HL-60 (cell line): ENCODE measurements at places on chromosomes 5 and 9.

GRCh38 chr5:134127376-134127861 is 12.9 kb downstream of the TCF7 start:
- DNase-seq, result no peak

DNA sequence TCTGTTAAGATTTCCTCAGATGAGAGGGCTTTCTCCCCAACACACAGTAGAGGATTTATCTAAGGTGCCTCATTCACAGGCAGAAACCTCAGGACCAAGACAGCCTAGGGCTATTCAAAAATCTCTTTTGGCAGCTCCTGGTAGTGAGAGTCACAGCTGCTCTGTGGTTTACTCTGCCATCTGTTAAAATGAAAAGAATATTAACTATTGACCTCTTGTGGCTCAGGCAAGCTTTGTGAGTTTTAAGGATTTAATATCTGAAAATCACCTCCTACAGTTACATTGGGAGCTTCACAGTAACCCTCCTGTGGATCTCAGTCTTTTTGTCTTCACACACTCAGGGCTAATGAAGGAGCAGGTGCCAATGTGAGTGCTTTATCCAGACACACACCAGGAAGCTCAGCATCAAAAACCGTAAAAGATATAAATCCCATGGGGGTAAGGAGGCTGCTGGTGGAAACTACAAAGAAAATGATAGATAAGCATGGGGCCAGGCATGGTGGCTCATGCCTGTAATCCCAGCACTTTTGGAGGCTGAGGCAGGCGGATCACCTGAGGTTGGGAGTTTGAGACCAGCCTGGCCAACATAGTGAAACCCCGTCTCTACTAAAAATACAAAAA is 29.7 kb downstream of the PPP1R2B start:
- DNase-seq, result no peak

DNA sequence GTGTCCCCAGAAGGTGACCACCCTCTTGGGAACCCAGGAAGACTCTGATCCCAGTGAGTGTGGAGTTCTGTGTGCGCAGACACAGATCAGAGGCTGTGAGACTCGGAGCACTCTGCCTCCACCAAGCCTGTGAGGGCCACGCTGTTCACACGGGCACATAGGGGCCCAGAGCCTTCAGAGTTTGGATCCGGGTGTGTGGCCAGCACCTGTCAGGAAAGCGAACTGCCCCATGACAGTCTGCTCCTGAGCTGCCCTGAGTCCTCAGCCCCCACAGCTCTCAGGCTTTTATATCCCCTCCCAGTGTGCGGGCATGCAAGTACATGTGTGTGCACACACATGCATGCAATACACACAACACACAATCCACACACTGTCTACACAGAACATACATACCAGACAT is 161.8 kb upstream of the IRX2 start:
- no peak for DNase-seq

DNA sequence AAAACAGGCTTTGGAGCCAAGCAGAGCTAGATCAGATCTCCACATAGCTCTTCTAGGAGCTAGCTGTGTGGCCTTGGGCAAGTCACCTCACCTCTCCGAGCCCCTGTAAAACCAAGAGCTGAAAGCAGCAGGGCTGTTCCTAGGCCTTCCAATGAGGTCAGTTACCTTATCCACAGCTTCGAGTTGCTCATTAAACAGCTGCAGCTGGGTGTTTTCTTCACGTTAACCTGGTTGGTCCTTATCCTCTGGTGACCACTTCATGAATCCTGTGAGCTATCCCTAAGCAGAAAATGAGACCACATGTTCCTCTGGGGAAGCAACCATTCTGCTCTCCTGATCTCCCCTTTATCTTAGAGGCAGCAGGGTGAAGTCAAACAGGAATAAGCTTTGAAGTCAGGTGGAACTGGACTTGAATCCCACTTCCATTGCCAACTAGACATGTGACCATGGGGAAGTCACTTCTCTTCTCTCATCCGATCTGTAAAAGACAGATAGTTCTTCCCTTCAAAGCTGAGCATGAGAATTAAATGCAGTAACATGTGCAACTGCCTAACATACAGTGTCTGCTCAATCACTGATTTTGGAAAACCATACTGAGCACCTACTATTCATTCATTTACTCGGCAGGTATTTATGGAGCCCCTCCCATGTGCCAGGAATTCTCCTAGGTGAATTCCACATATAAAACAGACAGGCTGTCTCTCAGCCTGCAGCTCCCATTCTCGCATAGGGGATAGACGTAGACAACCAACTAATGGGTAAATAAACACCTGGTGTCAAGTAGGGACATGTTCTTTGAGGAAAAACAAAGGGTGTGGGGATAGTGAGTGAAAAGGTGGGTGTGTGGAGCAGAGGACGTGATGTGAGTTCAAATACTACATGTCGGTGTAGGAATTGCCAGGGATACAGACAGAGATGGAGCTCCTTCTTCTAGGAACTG is 111.7 kb upstream of the BOD1 start:
- no peak for DNase-seq

- no peak for DNase-seq
Measured at GRCh38 chr5:160452795-160453194, 31.1 kb downstream of the PTTG1 start.

- no peak for DNase-seq
Measured at GRCh38 chr5:9338796-9339195, 207.1 kb downstream of the SEMA5A start.

- no peak for DNase-seq
Measured at GRCh38 chr5:35838370-35839042, 18.2 kb upstream of the IL7R start.

- DNase-seq, result no peak
Measured at GRCh38 chr5:91180506-91180905, 202.6 kb downstream of the ARRDC3 start.

- DNase-seq, result no peak
Measured at GRCh38 chr9:13139641-13140171, 139.8 kb downstream of the MPDZ start.

DNA sequence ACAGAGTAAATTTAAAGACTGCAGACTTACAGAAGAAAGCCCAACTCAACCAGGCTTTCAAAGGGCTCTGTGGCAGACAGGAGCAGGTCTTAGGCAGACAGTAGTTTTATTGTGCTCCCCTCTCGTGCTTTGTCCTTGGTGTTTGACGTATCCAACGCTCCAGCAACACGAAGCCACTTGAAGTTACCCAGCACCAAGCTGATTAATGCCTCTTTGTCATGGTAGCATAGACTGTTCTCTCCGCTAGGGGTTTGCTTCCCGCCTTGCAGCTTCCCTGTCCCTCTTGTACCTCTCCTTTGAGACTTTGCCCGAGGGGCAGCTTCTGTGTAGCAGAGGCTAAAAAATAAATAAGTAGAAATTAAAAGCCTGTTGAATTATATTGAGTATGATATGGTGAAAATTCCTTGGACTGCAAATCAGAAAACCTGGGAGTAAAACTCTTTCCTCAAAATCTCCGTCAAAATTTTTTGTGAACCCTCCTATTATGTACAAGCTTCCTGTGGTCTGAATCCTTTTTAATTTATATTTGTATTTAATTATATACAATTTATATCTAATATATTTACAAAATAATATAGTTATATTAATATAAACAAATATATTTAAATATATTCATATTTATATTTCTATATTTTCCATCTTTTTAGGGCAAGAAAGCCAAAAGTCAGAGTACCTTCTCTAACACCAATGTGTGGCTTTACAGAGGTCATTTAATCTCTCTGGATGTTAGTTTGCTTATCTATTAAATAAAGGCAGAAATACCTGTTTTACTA is 405.4 kb downstream of the DMAC1 start:
- no peak for DNase-seq

DNA sequence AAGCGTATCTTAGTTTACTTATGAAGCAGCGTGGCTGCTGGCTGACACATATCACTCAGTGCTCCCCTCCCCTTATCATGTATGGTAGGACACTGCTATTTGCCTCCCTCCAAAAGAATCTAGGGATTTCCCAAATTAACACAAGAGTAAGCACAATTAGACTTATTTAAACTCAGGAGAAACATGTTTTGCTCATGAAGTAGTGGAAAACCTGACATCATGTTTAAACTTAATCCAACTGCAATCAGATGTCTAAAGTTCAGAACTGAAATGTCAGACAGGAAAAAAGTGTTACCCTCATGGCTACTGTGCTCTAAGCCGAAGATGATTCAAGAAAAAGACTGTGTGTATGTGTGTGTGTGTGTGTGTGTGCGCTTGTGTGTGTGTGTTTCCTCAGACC is 324.1 kb upstream of the TNC start:
- DNase-seq, result no peak

DNA sequence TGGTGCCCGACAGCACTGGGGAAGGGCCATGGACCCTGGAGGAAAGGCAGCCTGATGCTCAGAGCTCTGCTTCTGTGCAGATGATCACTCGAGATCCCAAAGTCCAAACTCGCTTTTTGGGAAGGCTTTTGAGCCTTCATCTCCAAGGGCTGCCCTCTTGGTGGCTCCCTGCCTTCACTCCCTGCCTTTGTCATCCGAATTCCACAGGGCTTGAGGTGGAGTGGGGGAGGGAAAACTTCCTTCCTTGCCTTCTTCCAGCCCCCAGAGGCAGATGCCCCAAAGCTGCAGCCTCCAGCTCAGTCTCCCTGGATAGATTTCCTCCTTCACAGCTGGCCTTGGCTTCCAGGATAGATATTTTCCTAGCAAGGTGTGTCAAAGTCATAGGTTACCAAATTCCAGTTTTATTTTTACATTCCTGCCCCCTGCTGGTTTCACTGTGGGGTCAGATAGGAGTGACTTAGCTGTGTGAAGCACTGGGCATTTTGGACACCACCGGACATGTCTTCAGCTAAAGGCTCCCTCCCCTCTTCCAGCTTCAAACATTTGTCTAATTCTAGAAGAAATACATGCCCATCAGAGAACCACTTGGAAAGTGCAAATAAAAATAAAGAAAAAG is 268.2 kb downstream of the HSPA4 start:
- no peak for DNase-seq

DNA sequence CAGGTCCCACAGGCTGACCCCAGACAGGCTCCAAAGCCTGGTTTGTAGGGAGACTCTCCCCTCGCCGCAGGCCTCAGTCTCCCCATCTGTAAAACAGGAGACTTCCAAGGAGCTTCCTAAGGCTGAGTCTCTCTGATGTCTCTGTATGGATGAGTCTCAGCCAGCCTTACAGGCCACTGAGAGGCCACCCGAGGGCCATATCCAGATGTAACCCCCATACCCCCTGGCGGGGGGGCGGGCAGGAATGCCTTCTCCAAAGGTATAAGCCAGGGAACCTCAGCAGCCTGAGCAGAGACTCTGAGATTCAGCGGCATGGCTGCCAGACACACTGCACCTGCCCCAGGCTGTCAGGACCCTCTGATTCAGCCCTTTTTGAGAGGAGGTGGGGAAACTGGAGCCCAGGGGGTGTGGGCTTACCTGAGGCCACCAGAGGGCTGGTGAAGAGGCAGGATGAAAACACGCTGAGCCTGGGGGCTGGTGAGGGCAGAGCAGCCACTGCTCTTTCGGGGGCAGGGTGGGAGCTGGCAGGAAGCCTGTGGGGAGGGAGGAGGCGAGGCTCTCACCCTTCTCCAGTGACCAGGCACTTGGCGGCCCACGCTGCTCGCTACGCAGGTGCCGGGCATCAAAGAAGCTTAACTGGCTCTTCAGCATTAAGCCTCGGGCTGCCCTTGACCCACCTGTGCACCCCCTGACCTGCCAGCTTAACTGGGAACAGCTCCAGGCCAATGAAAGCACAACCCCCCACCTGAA is 5.5 kb upstream of the SUSD3 start:
- DNase-seq, result no peak

DNA sequence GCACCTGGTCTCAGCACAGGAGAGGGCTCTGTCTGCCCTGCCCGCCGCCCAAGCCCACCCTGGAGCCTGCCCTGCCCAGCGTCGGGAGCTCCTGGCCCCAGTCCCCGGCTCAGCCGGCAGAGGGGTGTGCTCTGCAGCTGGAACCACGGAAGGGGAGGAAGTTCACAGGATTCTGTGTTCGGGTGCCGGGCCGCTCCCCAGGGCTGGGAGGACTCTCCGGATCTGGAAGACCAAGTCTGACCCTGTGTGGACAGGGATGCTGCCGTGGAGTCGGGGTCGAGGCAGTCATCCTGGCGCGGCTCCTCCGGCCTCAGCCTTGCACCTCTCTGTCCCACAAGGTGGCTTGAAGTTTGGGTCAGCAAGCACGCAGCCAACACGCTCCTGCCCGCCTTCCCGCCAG is 78.6 kb downstream of the KCNT1 start:
- no peak for DNase-seq

- no peak for DNase-seq
Measured at GRCh38 chr9:133783331-133783731, 45.2 kb upstream of the SARDH start.
